ENCODE measurements at places on chromosomes 5 and 9. TPM values are rescaled to one million over a fixed set of nuclear protein-coding genes. Genes with fewer than 3 reads are reported as not detected.

Gene DRD1
- not detected for total RNA-seq

Gene DMRT3
- not detected for total RNA-seq

Gene DBH
- 0.28 TPM for total RNA-seq

Gene CA9
- 0.19 TPM for total RNA-seq

- DNase-seq: no peak
These were observed 204.8 kb upstream of the MEF2C start for GRCh38 chr5:89087551-89088318.

DNA sequence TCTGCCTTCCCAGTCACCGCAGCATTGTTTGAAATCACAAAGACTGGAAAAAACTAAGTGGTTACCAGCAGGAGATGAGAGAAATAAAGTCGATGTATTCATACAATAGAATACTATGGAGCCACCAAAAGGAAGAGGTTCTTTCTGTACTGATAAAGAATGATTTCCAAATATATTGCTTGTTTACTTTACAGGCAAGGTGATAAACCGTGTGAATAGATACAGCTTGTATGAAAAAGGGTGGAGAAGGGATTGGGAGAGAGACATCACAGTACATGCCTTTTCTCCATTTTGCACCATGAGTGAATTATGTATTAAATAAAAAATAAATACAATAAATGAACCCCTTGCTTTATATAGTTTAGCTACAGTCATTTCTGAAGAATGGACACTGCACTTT lies 91.7 kb downstream of the RFK start:
- DNase-seq: no peak
